ENCODE measurements at places on chromosomes 16 and 17.

- no peak for DNase-seq
These were observed 878 bp downstream of the TAOK1 start for GRCh38 chr17:29390851-29391631.

DNA sequence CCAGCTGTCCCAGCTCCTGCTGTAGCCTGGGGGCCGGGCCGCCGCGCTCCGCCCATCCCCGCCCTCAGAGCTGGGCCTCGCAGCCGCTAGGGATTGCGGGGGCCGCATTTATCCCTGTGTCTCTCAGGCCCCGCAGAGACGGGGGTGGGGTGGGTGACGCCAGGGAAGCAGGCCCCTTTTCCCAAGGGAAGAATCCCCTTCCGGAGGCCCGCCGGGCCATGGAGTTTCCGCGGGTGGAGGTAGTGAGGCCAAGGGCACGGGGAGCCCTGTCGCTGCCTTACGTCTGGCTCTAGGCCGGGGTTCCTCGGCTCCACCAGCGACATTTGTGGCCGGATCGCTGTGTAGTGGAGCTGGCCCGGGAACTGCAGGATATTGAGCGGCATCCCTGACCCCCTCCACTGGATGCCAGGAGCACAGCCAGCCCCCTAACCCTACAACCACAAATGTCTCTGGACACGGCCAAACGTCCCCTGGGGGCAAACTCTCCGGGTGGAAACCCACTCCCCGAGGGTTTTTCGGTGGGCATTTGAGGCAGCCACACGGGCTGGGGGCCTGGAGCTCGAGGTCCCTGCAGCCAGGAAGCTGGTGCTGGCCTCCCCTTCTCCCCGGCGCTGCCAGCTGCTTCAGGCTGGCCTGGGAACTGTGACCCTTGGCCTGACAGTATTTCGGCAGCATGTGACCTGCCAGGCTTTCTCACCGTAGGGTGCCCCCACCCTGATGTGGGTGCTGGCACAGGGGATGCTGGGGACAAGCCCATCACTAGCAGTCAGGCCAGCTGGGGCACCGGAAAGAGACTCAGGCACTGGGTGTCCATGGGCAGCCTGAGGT is 12.0 kb upstream of the CD300A start:
- DNase-seq, result no peak

- no peak for DNase-seq
These were observed 65.1 kb upstream of the TOX3 start for GRCh38 chr16:52611817-52612673.

DNA sequence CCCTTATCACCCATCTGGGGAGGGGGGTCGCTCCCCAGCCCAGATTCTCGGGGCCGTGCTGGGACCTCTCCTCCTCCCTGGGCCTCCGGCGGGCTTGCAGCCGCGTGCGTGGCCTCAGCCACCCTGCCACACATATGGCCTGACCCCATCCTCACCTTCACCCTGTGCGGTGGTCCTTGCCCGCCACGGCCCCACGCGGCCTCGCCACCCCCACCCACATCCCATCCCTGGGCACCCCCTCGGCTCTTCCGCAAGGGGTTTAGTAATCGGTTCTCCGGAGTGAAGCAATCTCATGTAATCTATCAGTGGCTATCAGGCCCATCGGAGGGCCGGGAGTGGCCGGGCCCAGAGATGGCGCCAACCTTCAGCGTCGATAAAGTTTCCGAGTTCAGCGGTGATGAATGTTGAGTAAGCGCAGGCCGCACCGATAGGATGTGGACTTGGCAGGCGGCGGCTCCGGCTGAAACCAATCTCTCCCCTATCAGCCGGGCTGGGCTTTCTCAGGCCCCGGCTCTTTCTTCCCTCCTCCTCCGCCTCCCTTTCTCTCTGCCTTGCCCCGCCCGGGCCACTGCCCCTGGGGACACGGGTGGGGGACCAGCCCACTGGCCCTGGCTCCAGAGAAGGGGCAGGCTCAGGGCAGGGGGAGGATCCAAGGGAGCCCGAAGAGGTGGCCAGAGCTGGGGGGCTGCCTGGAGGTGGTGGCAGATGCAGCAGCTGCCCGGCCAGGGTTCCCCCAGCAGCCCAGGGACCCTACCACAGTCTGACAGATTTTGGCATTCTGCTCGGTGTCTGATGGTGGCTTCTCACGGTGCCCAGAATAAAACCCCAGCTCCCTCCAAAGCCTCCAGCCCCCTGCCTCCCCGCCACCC is 20.8 kb downstream of the ZFPM1 start:
- no peak for DNase-seq

All from GM19239 (cell line).